ENCODE measurements at places on chromosomes 2 and 18.

GRCh38 chr18:59783138-59783537, 85.9 kb upstream of the CCBE1 start:
- no peak for DNase-seq

GRCh38 chr2:200484934-200485333, 24.9 kb downstream of the KCTD18 start:
- no peak for DNase-seq

DNA sequence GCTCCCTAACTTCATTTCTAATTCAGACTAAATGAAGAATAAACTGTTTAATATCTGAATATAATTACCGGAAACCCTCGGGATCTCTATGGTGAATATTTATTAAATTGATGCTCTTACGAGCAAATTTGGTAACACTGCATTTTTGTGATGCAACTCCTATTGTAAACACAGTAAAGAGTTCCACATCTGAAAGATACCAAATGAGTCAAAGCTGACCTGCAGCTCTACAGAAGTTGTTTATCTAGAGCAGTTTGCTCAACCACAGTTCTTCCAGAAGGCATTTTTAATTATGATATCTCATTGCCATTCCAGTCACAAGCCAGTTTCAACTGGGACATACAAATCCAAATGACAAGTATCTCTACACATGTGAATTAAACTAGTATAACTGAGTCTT, 129.7 kb downstream of the PKP4 start:
- no peak for DNase-seq

DNA sequence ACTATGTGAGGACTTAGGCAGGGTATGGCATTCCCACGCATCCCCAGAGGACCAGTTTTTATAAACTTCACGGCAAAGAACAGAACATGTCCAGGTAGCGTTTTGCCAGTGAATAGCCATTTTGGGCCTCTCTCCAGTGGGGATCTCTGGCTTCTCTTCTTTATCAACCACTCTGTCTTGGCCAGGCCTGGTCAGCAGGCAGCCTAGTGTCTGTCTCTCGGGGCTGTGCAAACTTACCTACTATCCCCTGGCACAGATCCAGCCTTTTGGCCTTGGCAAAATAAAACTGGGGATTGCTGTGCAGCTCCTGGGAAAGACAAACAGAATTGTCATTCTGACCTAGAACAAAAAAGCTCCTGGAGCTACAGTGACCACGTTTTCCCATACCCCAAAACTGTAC, 14.5 kb downstream of the CAPN14 start:
- no peak for DNase-seq

DNA sequence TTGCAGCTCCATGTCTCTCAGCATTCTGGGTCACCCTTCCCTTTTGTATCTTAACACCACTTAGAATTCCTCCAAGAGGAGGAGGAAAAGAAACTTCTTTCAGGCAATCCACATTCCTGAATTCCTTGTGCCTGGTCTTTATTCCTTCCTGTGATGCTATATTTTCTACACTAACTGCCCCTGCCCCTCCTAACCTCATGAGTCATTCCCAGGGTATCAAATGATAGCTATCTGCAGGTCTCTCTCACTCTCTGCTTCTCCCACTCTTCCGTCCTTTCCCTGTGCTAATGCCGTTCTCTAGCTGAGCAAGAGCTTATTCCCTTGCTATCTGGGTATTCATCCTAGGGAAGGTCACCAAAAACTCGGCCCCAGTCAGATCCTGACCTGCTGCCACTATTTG, 395.0 kb upstream of the TCF4 start:
- no peak for DNase-seq

DNA sequence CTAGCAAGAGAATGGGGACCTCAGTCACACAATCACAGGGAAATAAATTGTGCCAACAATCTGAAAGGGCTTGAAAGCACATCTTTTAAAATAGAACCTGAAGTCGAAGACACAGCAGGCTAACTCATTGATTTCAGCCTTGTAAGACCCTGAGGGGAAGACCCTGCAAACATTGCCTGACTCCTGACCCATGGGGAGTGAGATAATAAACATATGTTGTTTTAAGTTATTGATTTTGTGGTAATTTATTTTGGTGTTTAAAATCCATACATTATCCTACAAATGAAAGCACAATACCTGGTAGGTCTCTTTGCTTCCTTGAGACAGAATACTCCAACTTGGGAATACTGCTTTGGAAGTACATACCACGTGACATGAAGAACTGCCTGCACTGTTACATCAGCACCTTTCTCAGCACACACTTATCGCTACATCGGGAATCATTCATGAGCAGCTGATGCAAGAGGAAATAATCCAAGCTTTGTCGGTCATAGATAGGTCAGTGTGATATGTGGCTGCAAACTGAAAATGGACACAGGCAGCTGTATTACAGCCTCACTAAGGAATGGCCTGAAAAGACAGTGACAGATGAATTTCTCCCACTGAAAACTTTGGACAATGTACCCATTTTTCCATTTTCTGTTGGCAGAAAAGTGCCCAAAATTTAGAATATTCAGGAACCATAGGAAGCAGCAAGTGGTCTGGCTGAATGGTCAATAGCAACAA, 494.5 kb upstream of the MAP2 start:
- DNase-seq: no peak

DNA sequence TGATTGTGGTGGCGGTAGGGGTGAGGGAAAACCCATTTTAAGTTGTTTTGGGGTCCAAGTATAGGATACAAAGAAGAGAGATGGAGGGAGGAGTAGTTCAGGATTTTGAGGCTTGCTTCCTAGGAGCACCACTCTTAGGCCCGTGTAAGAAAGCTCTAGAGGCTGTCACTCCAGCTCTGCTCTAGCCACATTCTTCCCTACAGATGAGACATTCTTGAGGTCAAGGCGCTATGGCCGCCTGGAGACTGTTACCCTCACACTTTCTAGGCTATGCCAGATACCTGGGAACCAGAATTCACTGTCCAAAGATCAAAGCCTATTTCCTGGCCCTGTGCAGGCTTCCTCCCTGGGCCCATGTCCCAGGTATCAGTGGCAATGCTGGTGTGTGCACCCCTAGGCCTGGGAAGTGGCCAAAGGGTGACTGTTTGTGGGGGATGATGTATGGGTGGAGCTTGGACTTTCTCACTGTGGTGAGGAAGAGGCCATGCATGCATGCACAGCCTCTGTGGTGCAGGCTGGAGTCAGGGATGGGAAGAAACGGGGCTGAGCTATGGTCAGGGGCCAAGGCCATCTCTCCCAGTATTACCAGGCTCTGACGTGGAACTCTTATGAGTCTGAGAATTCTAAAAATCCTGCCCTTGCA, 7.0 kb upstream of the TTL start:
- no peak for DNase-seq

- DNase-seq: no peak
Measured at GRCh38 chr2:207231967-207232366, 66.2 kb upstream of the KLF7 start.

DNA sequence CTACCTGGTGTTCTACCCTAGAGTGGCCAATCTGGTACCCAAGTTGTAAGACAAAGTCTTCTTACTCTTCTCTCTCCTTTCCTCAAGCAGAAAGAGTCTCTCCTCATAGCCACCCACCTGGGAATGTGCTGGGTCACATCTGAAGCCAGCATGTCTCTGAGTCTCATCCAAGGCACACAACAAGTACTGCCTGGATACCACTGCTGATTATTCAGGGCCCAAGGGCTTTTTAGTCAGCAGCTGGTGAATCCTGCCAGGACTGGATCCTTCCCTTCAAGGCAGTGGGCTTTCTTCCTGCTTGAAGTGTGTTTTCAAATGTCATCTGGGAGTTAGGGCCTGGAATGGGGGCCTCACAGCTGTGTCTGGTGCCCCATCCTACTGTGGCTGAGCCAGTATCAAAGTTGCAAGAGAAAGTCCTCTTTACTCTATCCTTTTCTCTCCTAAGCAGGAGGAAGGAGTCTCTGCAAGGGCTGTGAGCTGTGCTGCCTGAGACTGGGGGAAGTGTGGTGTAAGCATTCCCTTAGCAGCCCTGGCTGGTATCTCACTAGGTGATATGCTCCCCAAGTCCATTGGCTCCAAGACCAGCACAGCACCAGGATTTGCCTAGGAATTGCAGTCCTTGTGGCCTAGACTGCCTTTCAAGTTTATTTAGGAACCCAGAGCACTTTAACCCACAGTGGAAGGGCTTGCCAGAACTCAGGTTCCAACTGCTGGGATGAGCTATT, 27.2 kb downstream of the OXER1 start:
- DNase-seq: no peak

DNA sequence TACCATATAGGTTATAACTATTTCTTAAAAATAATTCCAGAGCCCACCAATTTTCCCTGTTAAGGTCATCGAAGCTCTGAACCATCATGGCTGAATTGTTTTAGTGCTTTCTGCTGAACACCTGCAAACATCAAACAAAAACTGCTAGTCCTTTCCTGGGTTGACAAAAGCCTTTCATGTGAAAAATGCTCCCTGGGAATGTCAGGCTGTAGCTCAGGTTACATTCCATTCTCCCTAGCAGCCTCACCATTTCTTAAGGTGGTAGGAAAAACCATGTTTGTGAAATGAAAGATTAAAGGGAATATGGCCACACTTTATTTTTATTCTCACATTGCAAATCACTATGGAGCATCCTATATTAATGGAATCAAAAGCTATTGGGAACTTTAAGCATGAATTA, 5.7 kb downstream of the TCF4 start:
- DNase-seq: no peak

GRCh38 chr2:11499081-11499743, 33.3 kb upstream of the E2F6 start:
- DNase-seq: peak; percentile 56

DNA sequence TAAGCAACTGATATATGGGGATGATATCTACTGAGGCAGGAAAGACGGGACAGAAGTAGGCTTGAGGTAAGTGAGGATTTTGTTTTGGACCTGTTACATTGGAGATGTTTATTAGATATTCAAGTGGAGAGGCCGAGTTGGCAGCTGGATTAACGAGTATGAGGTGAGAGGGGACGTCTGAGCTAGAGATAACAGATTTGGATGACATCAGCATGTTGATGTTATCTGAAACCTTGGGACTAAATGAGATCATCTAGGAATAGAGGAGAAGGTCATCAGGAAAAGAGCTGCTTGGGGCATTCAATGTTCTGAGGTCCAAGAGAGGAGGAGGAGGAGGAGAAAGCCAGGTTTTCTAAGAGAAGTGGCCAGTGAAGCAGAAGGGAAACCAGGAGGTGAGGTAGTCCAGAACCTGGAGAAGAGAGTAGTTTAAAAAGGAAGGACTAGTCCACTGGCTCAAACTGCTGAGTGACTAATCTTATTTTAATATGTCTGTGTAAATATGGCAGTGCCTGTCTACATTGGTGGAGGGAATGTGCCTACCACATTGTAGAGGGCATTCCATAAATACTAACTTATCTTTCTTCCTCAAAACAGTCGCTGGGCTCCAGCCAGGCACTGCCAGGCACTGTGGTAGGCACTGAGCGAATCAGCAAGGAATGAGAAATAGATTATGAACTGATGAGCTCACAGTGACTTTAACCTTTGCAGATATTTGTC, 488.3 kb downstream of the DLGAP1 start:
- DNase-seq: no peak
